ENCODE measurements at places on chromosomes 6 and 20.

GRCh38 chr20:39825950-39826349, 863.1 kb downstream of the MAFB start:
- no peak overlapping the region for H3K27ac ChIP-seq
- no peaks in the 10 kb centered on the region for H3K4me1 ChIP-seq
- no peaks in the 10 kb centered on the region for H3K27me3 ChIP-seq
- no peaks in the 10 kb centered on the region for H3K36me3 ChIP-seq
- no peak for DNase-seq

GRCh38 chr6:136319732-136320131, 30.1 kb upstream of the BCLAF1 start:
- no peaks in the 10 kb centered on the region for H3K36me3 ChIP-seq
- no peak overlapping the region for H3K4me3 ChIP-seq
- H3K27ac ChIP-seq = no peak overlapping the region
- no peaks in the 10 kb centered on the region for H3K27me3 ChIP-seq
- no peaks in the 10 kb centered on the region for H3K4me1 ChIP-seq

- H3K4me3 ChIP-seq = no peak within 1 kb of the TSS
- peak; percentile 16 for DNase-seq
- no peaks in the 10 kb centered on the region for H3K4me1 ChIP-seq
- H3K36me3 ChIP-seq = no peaks in the 10 kb centered on the region
- no peaks in the 10 kb centered on the region for H3K27me3 ChIP-seq
- H3K27ac ChIP-seq = no peak within 1 kb of the TSS
These were observed at the start of gene HLA-DQB2 for GRCh38 chr6:32763421-32763820. Gene HLA-DQB2, minus strand, starts transcription at chr6:32763532. Its CDS starts 62 bp downstream, at chr6:32763470.

- no peaks in the 10 kb centered on the region for H3K27me3 ChIP-seq
- no peak overlapping the region for H3K27ac ChIP-seq
- DNase-seq = no peak
- H3K36me3 ChIP-seq = no peaks in the 10 kb centered on the region
- H3K4me1 ChIP-seq = no peaks in the 10 kb centered on the region
- H3K4me3 ChIP-seq = no peak overlapping the region
These were observed 252.0 kb upstream of the JAG1 start for GRCh38 chr20:10925767-10926166.

DNA sequence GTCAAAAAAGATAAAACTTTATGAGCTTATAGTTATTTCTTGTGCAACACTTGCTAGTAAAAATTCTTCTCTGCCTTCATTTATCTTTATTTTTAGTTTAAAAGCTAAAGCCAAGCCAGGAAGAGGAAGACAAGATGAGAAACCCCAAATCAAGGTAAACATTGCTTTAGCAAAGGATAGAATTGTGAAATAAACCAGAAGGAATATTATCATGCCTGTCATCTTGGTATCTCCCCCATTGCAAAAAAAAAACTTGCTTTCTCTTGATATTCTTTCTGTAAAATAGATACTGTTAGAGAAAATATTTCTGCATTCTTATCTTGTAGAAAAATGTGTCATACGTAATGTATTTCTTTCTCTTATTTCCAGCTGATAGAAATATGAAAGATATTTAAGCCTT, 432.8 kb downstream of the GJA1 start:
- H3K36me3 ChIP-seq = no peaks in the 10 kb centered on the region
- no peak overlapping the region for H3K4me3 ChIP-seq

- H3K4me1 ChIP-seq = no peaks in the 10 kb centered on the region
- no peak overlapping the region for H3K4me3 ChIP-seq
- H3K27me3 ChIP-seq = no peaks in the 10 kb centered on the region
- no peaks in the 10 kb centered on the region for H3K36me3 ChIP-seq
- no peak for DNase-seq
These were observed 282.1 kb downstream of the TPBG start for GRCh38 chr6:82645536-82646230.

- no peak for DNase-seq
- H3K36me3 ChIP-seq = no peaks in the 10 kb centered on the region
- no peak overlapping the region for H3K4me3 ChIP-seq
These were observed 116.2 kb upstream of the PLCB4 start for GRCh38 chr20:8952721-8953120.

GRCh38 chr6:23783901-23784300, 342.1 kb upstream of the NRSN1 start:
- no peak overlapping the region for H3K4me3 ChIP-seq
- no peak for DNase-seq
- no peaks in the 10 kb centered on the region for H3K27me3 ChIP-seq
- no peak overlapping the region for H3K27ac ChIP-seq
- H3K4me1 ChIP-seq = no peaks in the 10 kb centered on the region
- H3K36me3 ChIP-seq = no peaks in the 10 kb centered on the region

DNA sequence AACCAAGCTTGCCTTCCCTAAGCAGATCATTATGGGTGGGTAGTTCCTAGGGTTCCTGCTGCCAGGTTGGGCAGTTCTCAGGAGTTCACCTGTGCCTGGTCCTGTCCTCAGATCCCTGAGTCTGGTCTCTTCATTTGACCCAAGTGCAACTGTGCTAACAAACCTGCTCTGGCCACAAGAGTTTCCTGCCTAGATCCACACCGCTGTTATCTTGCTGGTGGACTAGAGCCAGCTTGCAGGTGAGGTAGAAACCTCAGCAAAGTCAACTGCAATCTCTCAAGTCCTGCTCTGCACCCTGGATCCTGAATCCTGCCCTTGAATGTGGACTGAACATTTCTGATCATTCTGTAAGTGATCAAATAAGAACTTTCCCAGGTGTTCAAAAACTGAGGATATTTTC, 191.8 kb upstream of the LRFN2 start:
- H3K4me1 ChIP-seq = no peaks in the 10 kb centered on the region
- H3K27me3 ChIP-seq = no peaks in the 10 kb centered on the region
- no peak overlapping the region for H3K4me3 ChIP-seq
- H3K27ac ChIP-seq = no peak overlapping the region
- DNase-seq = no peak
- no peaks in the 10 kb centered on the region for H3K36me3 ChIP-seq

DNA sequence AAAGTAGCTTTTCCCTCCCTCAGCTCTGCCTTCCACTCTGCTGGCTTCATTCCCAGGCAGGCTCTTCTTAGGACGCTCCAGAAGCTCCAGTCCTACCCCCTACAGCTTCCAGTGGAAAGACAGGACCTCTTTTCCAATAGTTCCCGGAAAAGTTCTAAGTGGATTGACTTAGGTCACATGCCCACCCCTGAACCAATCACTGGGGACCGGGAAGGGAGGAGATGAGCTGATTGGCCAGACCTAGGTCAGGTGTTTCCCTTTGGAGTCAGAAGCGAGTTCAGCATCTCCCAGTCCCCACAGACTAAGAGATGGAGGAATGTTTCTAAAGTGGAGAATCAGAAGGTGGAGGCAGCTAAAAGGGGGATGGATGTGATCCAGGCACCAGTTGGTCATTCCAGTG, 62.9 kb upstream of the KCNG1 start:
- H3K4me3 ChIP-seq = no peak overlapping the region
- no peak overlapping the region for H3K27ac ChIP-seq
- H3K27me3 ChIP-seq = peaks cover 2% of the 10 kb centered on the region
- H3K36me3 ChIP-seq = no peaks in the 10 kb centered on the region
- no peak for DNase-seq
- H3K4me1 ChIP-seq = no peaks in the 10 kb centered on the region

GRCh38 chr6:75106426-75106825, 99.4 kb downstream of the COL12A1 start:
- DNase-seq = no peak
- no peaks in the 10 kb centered on the region for H3K36me3 ChIP-seq
- no peak overlapping the region for H3K27ac ChIP-seq
- no peak overlapping the region for H3K4me3 ChIP-seq

DNA sequence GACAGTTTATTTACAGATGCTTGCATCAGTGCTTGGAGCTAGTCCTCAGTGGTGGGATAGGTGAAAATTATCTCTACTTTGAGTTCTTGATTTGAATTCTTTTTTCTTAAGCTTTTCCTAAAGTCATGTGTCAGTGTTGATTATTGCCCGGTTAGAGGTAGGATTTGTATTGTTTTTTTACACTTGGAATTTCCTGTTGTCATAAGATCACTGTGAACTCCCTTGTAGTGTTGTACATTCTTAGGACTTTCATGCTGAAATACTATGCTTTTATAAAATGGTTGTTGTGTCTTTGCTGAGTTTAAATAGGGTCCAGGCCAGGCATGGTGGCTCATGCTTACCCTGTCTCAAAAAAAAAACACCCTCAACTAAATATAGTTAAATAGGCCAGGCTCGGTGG, 20.3 kb downstream of the ASXL1 start:
- no peaks in the 10 kb centered on the region for H3K27me3 ChIP-seq
- H3K4me3 ChIP-seq = no peak overlapping the region
- no peaks in the 10 kb centered on the region for H3K36me3 ChIP-seq

DNA sequence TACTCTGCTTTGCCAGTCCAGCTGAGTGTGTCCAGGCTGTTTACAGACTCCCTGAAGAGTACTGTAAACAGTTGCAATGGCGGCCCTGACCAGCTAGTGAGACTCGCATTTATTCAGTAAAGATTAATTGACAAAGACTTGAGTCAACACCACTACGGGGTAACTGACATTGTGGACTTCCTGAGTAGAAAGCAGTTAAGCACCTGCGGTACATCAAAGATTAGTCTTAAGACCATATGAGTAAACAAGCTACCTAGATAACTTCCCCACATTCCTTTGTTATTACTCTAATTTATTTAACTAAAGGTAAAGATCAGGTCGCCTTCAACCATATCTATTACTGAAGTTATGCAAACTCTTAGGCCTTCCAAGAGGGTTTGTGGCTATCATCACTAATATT, 12.6 kb downstream of the VPS52 start:
- H3K27me3 ChIP-seq = no peaks in the 10 kb centered on the region
- H3K27ac ChIP-seq = no peak overlapping the region
- no peaks in the 10 kb centered on the region for H3K36me3 ChIP-seq
- no peak for DNase-seq
- H3K4me1 ChIP-seq = no peaks in the 10 kb centered on the region
- H3K4me3 ChIP-seq = no peak overlapping the region

- no peaks in the 10 kb centered on the region for H3K4me1 ChIP-seq
- H3K4me3 ChIP-seq = no peak overlapping the region
- peaks cover 28% of the 10 kb centered on the region for H3K27me3 ChIP-seq
- H3K27ac ChIP-seq = no peak overlapping the region
- H3K36me3 ChIP-seq = no peaks in the 10 kb centered on the region
These were observed 158.9 kb downstream of the TBXT start for GRCh38 chr6:166008441-166009369.

DNA sequence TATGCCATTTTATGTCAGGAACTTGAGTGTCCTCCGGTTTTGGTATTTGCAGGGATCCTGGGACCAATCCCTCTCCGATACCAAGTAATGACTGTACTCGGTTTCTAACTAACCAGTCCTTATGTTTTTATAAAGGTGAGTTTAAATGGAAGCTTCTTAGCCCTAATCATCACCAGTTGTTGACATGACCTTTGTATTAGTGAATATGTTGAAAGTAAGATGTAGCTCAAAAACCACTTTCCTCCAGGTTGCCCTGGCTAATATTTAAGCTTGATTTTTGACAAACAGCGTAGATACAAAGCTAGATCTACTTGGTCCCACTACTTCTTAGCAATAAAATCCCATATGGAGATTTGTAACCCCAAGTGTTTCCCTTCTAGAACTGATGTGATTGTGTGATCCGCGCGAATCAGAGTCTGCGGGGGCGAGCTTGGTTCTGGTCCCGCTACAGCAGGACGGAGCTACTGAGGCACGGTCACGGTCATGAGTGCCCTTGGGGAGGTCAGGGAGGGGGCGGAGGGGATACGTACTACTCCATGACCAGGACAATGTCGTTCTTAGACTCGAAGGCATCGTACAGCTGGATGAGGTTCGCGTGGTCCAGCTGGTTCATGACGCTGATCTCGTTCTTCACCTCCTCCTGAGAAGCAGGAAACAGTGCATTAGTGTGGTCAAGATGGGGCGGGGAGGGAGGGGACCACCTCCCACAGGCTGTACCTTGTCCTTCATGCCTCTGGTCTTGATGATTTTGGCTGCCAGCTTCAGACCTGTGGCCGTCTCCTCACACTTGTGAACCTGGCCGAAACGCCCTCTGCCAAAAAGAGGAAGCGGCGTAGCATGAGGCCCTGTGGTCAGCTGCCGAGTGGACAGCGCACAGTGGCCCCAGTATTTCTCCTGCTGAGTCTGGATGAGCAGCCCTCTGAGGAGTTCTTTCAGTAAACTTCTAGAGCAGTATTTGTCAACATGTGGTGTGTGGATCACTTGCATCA, 65.7 kb downstream of the MYLK4 start:
- H3K27ac ChIP-seq = no peak overlapping the region
- no peak overlapping the region for H3K4me3 ChIP-seq
- no peaks in the 10 kb centered on the region for H3K27me3 ChIP-seq
- H3K36me3 ChIP-seq = no peaks in the 10 kb centered on the region

GRCh38 chr6:160065200-160065599, 56.4 kb upstream of the SLC22A1 start:
- H3K27ac ChIP-seq = no peak overlapping the region
- H3K4me1 ChIP-seq = no peaks in the 10 kb centered on the region
- no peak overlapping the region for H3K4me3 ChIP-seq
- DNase-seq = no peak
- no peaks in the 10 kb centered on the region for H3K36me3 ChIP-seq

GRCh38 chr6:94859924-94860323, 717.4 kb upstream of the MANEA start:
- H3K27ac ChIP-seq = no peak overlapping the region
- no peaks in the 10 kb centered on the region for H3K27me3 ChIP-seq
- no peak overlapping the region for H3K4me3 ChIP-seq
- DNase-seq = no peak
- H3K4me1 ChIP-seq = no peaks in the 10 kb centered on the region

DNA sequence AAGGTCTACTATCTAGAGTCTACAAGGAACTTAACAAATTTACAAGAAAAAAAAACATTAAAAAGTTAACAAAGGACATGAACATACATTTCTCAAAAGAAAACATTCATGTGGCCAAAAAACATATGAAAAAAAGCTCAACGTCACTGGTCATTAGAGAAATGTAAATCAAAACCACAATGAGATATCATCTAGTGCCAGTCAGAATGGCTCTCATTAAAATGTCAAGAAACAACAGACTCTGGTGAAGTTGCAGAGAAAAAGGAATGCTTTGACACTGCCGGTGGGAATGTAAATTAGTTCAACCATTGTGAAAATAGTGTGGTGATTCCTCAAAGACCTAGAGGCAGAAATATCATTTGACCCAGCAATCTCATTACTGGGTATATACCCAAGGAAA, 48.3 kb downstream of the OGFRL1 start:
- H3K4me3 ChIP-seq = no peak overlapping the region
- DNase-seq = no peak
- no peaks in the 10 kb centered on the region for H3K27me3 ChIP-seq
- H3K4me1 ChIP-seq = peaks cover 27% of the 10 kb centered on the region
- H3K27ac ChIP-seq = no peak overlapping the region

GRCh38 chr6:73107016-73107415, 118.3 kb downstream of the KHDC1L start:
- no peaks in the 10 kb centered on the region for H3K27me3 ChIP-seq
- H3K27ac ChIP-seq = no peak overlapping the region
- H3K4me1 ChIP-seq = no peaks in the 10 kb centered on the region
- no peak for DNase-seq

GRCh38 chr6:9138936-9139335, 703.6 kb upstream of the SLC35B3 start:
- DNase-seq = peak; percentile 39
- no peaks in the 10 kb centered on the region for H3K27me3 ChIP-seq
- no peaks in the 10 kb centered on the region for H3K36me3 ChIP-seq
- H3K27ac ChIP-seq = no peak overlapping the region
- H3K4me3 ChIP-seq = no peak overlapping the region

Data from left lung (tissue), 14 donors.